ENCODE measurements at places on chromosomes 5 and 9.

- DNase-seq, result no peak
Measured at GRCh38 chr9:112784020-112784785, 33.6 kb downstream of the SNX30 start.

DNA sequence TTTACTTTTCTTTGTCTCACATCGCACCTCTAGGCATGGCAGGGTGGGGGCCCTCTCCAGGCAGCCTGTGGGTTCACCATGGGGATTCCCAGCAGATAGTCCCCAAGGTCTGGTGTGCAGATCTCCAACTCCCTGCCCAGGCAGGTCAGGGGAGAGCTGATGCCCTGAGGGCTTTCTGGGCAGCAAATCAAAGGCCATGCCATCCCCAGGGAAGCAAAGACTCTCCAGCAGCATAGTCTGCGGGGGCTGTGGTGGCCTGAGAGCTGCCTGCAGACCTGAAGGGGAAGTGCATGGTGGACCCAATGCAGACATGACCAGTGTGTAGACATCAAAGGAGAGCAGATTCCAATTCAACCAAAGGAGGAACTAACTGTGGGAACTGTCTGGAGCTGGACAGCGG lies 7.7 kb downstream of the NEURL1B start:
- DNase-seq, result no peak

GRCh38 chr5:122421374-122422079 lies 109.5 kb downstream of the SNCAIP start:
- no peak for DNase-seq

DNA sequence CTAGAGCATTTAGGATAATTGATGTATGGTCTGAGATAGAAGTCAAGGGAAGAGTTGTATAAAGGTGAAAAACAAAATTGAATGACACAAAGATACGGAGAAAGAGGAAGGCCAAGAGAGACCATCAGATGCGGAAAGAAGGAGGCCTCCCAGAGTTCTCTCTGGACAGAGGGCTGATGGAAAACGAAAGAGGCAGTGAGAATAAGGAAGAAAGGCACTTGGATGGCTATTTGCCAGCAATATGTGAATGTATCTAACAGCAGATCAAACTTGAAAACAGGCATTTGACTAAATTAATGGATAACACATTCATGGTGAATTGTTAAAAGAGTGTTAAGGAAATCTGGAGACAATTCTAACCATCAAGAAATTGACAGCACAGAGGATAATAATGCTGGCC lies 2.4 kb upstream of the DOCK8 start:
- DNase-seq, result no peak

- no peak for DNase-seq
Measured at GRCh38 chr5:170464280-170465127, 39.3 kb upstream of the KCNIP1 start.

DNA sequence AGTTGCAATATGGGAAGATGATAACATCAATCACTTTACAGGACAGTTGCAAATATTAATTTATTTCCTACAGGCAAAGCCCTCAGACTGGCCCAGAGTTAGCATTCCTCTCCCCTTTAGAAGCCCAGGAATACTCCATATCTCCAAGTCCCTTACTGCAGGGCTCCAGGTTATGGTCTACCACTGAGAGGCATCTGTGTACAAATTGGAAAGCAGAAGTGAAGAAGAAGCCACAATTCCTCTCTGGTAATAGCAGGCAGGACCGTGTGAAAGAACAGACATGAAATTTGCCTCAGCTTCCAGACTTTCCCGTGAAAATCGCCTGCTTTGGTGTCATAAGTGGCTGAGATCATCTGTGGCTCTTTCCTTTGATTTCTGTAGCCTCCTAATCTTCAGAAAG lies 289.6 kb downstream of the GLIS3 start:
- DNase-seq, result no peak

DNA sequence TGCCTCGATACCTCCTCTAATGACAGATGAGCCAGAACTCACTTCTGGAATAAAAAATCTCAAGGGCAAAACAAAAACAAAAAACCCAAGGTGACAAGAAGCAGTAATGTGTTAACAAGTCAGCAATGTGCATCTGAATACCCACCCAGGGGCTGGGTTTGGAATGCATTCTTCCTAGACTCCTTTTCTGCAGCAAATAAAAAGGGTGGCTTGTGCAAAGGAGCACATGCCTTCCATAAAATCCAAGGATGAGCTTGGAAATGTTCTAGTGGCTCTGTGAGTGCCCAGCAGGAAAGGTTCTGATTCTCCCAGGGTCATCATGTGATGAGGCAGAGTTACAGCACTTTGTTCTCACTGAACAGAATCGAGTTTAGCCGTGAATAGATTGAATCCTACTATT lies 599.9 kb downstream of the RAB3C start:
- DNase-seq, result no peak

DNA sequence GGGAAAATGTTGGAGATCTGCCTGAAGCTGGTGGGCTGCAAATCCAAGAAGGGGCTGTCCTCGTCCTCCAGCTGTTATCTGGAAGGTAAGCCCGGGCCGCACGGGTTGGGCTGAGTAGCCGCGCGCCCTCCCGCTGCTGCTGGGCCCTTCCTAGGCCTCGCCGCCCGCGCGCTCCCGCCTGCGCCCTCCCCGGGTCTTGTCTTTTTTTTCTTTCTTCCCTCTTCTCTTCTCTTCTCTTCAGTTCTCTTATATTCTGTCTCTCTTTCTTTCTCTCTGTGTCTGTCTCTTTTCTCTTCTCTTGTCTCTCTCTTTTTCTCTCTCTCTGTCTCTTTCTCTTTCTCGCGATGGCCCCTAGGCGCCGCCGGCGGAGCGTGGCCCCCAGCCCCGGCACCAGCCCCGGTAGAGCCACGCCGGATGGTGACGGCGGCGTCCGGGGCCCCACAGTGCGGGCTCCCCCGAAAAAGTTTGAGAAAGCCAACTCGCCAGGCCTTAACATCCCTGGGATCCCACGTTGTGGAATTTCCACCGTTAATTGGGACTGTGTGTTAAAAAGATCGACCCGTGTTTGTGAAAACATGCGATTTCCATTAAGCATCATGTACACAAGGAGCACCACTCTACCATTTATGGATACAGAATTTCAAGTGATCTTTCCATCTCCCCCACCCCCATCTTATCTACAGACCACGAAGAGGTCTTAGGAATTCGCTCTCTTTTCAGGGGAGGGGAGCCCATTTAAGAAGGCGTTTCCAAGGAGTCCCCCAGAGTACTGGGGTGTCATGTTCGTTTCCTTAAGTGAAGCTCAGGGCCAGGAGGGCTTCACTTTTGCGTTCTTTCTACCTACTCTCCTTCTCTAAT lies 616 bp downstream of the ABL1 start:
- DNase-seq, result no peak

DNA sequence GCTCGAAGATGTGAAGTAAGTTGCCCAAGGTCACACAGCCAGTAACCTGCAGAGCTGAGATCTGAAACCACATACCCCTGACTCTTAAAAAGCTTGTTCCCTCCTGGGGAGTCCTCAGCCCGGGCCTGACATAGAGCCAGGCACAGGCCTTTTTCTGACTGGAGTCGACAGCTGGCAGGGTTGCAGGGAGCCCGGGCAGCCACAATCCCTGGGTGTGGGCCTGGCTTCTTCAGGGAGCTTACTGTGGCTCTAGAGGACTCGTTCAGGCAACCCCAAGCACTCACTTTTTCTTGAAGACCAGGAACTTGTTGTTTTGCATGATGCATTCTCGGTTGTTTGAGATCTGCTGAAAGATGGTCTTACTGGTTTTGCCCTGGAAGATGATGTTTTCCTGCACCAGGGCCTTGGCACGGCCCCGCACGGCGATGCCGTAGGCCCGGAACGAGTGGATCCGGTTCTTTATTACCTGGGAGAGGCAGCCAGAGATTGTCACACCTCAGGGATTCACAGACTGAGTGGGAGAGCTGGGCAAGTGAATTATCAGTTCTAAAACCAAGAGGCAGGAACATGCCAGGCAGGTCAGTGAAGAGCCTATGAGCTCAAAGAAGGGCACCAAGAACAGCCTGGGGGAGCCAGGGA lies 30.0 kb downstream of the POLR1E start:
- no peak for DNase-seq

DNA sequence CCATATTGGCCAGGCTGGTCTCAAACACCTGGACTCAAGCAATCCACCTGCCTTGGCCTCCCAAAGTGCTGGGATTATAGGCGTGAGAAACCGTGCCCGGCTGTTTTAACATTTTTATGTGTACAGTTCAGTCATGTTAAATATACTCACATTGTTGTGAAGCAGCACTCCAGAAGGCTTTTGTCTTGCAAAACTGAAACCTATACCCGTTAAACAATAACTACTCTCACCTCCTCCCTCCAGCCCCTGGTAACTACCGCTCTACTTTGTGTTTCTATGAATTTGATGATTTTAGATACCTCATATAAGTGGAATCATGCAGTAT lies 23.1 kb upstream of the SHB start:
- no peak for DNase-seq

- DNase-seq, result no peak
Measured at GRCh38 chr9:38256461-38256860, 136.0 kb upstream of the ALDH1B1 start.

DNA sequence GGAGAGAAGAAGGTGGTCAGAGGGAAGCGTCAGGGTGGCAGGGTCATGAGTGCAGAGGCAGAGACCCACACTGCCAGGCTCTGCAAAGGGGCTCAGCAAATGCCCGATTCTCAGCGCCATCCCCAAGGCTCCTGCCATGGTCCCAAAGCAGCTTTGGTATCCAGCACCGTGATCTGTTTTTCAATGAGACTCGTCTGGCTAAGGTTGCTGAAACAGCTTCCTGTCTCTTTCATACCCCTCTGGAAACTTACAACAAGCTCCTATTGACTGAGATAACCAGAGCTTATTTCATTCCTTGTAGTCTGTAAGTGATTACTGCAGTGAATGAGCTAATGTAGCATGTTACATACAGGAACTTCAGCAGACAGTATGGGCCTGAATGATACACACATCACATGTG lies 568.6 kb upstream of the DAP start:
- no peak for DNase-seq

DNA sequence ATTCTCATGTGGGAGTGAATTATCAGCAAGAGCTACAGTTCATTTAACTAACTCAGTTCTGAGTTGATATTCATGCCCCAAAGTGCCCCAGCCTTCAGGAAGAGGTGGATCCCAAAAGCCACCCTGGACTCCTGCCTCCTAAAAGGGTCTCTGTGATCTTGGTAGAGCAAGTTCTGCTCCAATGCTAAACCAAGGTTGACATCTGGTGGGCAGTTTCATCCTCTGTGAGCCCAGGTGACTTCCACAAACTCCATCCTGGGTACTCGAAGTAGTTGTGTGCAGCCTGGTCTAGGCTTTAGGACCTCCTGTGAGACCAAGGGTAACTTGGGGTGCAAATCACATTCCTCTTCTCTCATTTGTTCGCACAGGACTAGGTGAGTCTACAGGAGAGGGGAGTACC lies 816.8 kb downstream of the MTRR start:
- no peak for DNase-seq

DNA sequence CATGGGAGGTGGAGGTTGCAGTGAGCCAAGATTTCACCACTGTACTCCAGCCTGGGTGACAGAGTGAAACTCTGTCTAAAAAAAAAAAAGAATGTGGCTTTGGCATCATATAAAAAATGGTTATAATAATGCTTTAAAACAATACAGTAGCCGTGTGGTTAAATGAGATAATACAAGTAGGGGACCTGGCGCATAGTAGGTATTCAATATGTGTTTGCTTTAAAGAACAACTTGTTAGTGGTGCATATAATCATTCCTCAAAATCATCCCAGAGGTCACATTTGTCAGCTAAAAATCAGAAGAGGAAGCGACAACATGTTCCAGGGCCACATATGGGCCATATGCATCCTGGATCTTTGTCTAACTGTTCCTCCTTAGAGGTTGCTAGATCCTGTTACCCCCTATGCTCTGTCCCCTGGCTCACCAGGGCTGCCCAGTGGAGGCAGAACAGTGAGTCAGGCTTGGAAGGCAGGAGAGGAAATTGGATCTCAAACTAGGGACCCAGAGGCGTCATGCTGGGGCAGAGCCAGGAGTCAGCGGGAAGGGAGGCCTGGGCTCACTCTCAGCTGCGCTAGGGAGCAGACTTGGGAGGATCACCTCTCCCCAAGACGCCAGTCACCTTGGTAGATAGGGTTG lies 27.7 kb downstream of the LHX6 start:
- DNase-seq, result no peak

- DNase-seq, result no peak
Measured at GRCh38 chr9:94926431-94926800, 199.9 kb downstream of the AOPEP start.

- DNase-seq, result no peak
Measured at GRCh38 chr5:31741496-31741895, 102.6 kb downstream of the PDZD2 start.

GRCh38 chr5:111914966-111915636 lies 158.1 kb upstream of the NREP start:
- DNase-seq, result no peak

DNA sequence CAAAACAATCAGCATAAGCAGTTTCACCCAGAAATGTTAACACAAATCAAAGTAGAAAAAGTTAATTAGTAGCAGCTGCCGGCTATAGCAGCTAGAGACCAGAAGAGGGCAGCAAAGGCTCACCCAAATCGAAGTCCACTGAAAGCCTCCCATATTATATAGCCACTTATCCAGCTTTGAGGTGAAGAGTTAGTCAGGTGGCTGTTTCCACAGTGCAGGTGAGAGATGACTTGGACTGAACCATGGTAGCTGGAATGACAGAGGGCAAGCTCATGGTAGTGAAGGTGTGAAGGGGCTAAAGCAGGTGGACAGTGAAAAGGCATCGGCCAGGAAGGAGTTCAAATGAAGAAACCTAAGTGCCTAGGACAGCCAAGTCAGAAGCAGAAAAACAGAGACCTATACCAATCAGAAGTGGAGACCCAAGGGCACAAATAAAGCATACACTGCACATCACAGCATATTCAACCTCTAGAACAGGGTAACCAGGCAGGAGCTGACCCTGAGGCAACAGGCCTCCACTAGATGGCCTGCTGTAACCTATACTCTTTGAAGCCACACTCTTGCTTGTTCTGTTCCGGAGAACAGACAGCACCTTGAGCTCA lies 7.2 kb upstream of the RNF38 start:
- DNase-seq, result peak; percentile 52

DNA sequence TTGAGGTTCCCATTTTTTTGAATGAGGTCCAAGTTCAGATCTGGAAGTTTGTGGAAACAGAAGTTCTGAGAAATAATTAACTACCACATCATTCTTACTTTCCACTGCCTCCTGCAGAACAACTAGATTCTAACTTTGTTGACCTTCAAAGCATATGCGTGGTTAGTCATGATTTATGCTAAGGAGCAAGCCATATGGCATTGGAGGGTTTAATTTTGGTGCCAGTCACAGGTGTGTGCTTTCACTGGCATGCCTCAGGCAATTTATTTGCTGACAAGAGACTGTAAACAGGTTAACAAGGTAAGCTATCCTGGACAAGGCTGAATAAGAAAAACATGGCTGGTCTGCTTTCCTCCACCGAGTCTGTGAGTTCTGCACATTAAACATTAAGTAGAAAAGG lies 31.5 kb downstream of the HMHB1 start:
- DNase-seq, result no peak

Data from NCI-H446 treated with DMSO at 0.1 percent for 48 hours (cell line).